ENCODE measurements at places on chromosomes 7 and 10. TPM values are rescaled to one million over a fixed set of nuclear protein-coding genes. Genes with fewer than 3 reads are reported as not detected.

SLC26A5 gene
- 0.30 TPM for total RNA-seq

- DNase-seq: no peak
- no peaks in the 10 kb centered on the region for H3K27me3 ChIP-seq
- H3K27ac ChIP-seq: no peak overlapping the region
- no peaks in the 10 kb centered on the region for H3K36me3 ChIP-seq
- no peaks in the 10 kb centered on the region for H3K4me1 ChIP-seq
Measured at GRCh38 chr10:32065856-32066255, 9.6 kb upstream of the KIF5B start.

DNA sequence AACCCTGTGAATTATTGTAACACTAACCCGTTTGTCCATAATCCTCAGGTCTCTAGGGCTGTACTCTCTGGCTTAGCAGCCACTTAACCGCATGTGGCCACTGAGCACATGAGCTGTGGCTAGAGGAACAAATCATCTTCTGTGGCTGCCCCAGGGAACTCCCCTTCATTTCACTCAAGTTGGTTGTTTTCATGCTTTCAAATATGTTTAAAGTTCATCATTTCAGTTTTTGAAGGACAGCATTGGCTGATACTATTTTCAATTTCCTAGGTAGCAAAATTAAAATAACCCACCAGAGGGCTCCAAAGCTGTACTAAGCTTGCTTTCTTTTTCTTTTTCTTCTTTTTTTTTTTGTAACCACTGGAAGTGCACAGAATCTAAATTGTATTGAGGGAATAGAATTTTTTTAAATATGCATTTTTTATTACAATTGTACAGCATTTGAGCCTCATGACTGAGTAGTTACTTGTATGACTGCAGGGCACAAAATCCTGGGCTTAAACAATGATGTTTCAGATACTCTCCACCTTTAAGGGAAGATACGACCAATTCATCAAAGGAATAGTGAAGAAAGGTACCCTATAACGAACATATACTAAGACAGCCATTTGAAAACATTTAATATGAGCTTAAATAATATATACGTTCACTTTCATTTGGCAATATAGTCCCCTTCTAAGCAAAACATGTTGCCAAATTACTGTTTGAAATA lies 38.6 kb downstream of the MRC1 start:
- H3K36me3 ChIP-seq: no peaks in the 10 kb centered on the region
- no peaks in the 10 kb centered on the region for H3K27me3 ChIP-seq
- no peak for DNase-seq

- H3K4me3 ChIP-seq: no peak overlapping the region
- H3K4me1 ChIP-seq: peaks cover 5% of the 10 kb centered on the region
- no peak overlapping the region for H3K27ac ChIP-seq
- DNase-seq: no peak
- H3K36me3 ChIP-seq: no peaks in the 10 kb centered on the region
Measured at GRCh38 chr7:106721816-106722785, 61.1 kb upstream of the CCDC71L start.

CRPPA gene
- 4.7 TPM for total RNA-seq

SPAM1 gene
- not detected for total RNA-seq

DNA sequence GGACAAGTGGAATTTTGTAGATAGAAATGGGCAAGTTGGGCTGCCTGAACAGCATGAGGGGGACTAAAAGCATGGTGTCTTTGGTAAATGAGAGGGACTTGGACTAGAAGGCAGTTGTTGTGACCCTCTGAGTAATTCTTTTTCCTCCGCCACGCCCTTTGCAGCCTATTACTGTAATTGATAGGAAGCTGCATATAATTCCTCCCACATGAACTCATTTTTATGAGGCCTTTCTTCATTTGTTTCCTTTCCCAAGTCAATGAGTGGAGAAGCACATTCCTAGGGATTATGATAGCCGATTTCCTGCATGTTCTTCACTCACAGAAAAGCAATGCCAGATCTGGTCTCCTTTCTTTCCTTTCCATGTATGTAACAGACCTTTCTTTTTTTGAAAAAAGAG lies 27.7 kb downstream of the ZSCAN25 start:
- no peaks in the 10 kb centered on the region for H3K4me1 ChIP-seq
- H3K4me3 ChIP-seq: no peak overlapping the region
- H3K36me3 ChIP-seq: peaks cover 3% of the 10 kb centered on the region
- H3K27me3 ChIP-seq: no peaks in the 10 kb centered on the region
- DNase-seq: no peak

DNA sequence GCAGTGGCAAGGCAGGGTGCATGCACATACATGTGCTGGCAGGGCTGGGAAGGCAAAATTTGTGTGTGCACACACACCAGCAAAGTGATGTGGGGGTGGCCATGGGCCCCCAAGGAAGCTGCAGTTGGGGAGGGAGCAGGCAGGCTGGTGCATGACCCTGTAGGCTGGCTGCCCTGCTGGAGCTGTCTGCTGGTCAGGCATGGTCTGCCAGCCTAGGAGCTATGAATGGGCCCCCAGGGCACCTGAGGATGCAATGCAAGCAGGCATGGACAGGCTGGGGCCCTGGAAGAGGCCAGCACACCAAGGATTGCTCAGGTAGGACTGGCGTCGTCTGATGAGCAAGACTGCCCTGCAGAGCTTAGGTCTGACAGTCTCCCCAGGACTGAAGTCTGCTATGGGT lies 18.2 kb upstream of the PPP1R3A start:
- no peaks in the 10 kb centered on the region for H3K27me3 ChIP-seq
- DNase-seq: no peak
- H3K4me1 ChIP-seq: no peaks in the 10 kb centered on the region
- no peaks in the 10 kb centered on the region for H3K36me3 ChIP-seq
- H3K27ac ChIP-seq: no peak overlapping the region
- no peak overlapping the region for H3K4me3 ChIP-seq

DNA sequence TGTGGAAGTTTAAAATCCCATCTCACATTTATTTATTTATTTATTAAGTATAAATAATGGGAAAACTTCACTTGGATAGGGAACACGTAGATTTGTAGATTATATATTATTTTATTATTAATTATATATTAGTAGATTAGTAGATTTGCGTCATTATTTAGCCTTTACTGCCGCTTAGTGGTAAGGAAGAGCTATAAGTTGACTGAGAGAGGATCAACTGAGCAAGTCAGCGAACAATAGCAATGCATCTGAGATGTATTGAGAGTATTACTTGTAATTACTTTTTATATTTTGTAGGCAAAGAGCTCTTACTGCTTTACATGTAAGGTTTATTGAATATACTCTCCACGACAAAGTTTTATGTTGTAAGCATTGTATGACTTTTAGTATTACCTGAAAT lies 244.5 kb upstream of the ANKRD30A start:
- H3K4me1 ChIP-seq: no peaks in the 10 kb centered on the region
- H3K4me3 ChIP-seq: no peak overlapping the region
- no peaks in the 10 kb centered on the region for H3K36me3 ChIP-seq
- DNase-seq: no peak
- H3K27me3 ChIP-seq: no peaks in the 10 kb centered on the region

DNA sequence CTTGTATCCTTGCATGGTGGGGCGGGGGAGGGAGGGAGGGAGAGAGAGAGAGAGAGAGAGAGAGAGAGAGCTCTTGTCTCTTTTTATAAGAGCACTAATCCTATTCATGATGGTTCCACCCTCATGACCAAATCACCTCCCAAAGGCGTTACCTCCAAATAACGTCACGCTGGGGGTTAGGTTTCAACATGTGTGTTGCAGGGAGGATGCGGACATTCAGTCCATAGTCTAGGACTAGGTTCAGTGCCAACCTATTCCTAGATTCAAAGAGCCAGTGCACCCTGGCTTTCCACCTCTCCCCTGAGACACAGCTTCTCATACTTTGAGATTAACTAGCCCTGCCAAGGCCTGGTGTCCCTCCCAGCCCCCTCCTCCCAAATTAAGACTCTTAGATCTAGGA lies 123.0 kb downstream of the GRK5 start:
- no peak overlapping the region for H3K4me3 ChIP-seq
- no peak for DNase-seq
- no peaks in the 10 kb centered on the region for H3K36me3 ChIP-seq
- H3K27ac ChIP-seq: no peak overlapping the region
- no peaks in the 10 kb centered on the region for H3K27me3 ChIP-seq

DNA sequence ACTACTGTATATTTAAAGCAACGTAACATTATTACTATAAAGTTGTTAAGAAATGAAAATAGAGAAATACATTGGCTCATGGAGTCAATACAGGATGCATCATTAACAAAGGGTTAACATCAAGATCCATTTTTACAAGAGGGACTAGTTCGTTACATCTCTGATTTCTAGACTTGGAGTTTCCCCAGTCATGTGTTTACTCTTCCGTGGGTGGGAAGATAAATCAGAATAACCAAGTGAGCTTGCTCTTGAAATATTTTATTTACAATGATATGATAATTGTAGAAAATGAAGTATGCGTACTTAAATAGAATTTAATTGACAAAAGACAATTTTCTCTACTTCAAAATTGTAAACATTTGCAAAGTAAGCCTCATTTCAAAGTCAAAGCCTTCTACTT lies 1.0 kb upstream of the PRKAR2B start:
- peaks cover 9% of the 10 kb centered on the region for H3K4me1 ChIP-seq
- no peak overlapping the region for H3K27ac ChIP-seq
- H3K4me3 ChIP-seq: no peak overlapping the region
- no peaks in the 10 kb centered on the region for H3K36me3 ChIP-seq
- no peak for DNase-seq
- peaks cover 14% of the 10 kb centered on the region for H3K27me3 ChIP-seq

DNA sequence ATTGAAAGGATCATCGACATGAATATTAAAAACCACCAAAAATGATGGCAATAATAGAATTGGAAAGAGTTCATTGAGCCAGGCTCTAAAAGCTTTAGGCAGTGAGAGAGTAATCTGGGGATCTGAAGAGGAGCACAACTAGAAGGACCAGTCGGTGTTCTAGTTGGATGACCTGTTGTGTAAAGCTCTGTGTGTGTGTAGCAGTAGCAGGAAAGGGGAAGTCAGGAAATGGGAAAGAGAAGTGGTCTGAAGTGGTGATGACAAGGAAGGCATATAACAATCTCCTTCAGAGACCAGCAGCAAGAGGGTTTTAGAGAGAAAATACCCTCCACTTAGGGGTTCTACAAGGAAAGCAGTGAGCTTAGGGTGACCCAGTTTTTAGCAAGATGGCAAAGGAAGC lies 539.2 kb downstream of the HTR7 start:
- H3K36me3 ChIP-seq: no peaks in the 10 kb centered on the region
- H3K4me1 ChIP-seq: no peaks in the 10 kb centered on the region
- H3K4me3 ChIP-seq: no peak overlapping the region

- H3K27me3 ChIP-seq: no peaks in the 10 kb centered on the region
- no peaks in the 10 kb centered on the region for H3K4me1 ChIP-seq
- H3K4me3 ChIP-seq: no peak overlapping the region
- no peak for DNase-seq
- H3K27ac ChIP-seq: no peak overlapping the region
- H3K36me3 ChIP-seq: no peaks in the 10 kb centered on the region
Measured at GRCh38 chr7:82745820-82746219, 302.2 kb upstream of the CACNA2D1 start.

GRCh38 chr7:49244543-49244942 lies 320.2 kb downstream of the CDC14C start:
- no peak overlapping the region for H3K4me3 ChIP-seq
- H3K27me3 ChIP-seq: no peaks in the 10 kb centered on the region
- no peak overlapping the region for H3K27ac ChIP-seq
- H3K4me1 ChIP-seq: no peaks in the 10 kb centered on the region
- H3K36me3 ChIP-seq: no peaks in the 10 kb centered on the region

DNA sequence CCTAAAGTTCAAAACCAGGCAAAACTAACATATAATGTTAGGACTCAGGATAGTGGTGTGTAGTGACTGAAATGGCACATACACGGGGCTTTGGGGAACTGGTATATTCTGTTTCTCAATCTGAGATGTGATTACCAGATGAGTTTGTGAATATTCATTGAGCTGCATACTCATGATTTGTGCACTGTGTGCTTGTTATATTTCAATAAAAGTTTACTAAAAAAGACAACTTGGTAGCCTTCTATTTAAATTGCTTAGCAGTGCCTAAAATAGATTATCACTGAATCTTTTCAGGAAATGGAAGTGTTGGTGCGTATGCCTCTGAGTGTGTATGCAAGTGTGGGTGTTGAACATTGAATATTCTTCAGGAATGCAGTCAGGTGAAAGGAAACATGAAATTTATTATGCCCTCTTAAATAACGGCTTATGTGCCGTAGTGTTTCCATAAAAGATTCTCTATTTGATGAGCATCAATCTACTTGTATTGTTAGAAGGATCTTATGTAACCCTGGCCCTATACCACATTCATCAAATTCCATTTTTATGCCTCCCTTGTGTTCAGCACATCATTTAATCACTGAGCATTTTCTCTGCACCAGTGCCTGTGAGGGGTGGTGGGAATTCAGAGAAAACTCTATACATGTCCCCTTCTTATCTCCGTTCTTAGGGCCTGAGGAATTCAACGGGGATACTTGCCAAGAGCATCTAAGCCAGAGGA lies 82.6 kb upstream of the AUTS2 start:
- H3K27ac ChIP-seq: no peak overlapping the region
- no peak for DNase-seq
- H3K4me3 ChIP-seq: no peak overlapping the region
- H3K4me1 ChIP-seq: no peaks in the 10 kb centered on the region
- no peaks in the 10 kb centered on the region for H3K27me3 ChIP-seq

TSPAN13 gene
- 1.8 TPM for total RNA-seq

DNA sequence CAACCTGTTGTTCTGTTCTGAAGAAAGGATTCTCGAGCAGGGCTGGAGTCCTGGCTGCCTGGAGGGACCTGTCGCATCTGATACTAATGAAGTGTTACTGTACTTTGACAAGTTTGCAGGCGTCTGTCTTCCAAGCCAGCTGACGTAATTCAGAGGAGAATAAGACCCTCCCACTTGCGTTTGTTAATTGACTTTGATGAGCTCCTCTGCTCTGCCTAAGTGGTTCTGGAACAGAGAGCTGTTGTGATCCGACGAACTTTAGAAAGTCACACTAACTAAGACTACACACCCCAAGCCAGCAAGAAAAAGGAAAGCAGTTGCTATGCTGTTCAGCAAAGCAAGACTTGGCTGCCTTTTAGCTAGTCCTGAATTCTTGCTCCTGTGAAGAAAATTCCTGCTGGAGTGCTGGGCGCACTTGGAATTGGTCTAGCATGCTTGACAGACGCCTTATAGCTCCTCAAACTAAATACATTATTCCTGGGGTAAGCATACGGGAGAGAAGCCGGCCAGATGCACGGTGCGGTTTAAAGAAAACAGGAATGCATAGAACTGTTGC lies 200.3 kb downstream of the CACNB2 start:
- no peak overlapping the region for H3K27ac ChIP-seq
- no peak overlapping the region for H3K4me3 ChIP-seq
- DNase-seq: no peak
- H3K27me3 ChIP-seq: no peaks in the 10 kb centered on the region
